ENCODE measurements at places on chromosomes 6 and 20. TPM values are rescaled to one million over a fixed set of nuclear protein-coding genes. Genes with fewer than 3 reads are reported as not detected.
A peak's percentile ranks its signal among the peaks of the same experiment; 100 is the strongest.

MOG gene
- total RNA-seq: not detected

C20orf141 gene
- not detected for total RNA-seq

MTCH1 gene
- 311 TPM for total RNA-seq

TSBP1 gene
- total RNA-seq: not detected

SYS1 gene
- 25.2 TPM for total RNA-seq

HAO1 gene
- 0.20 TPM for total RNA-seq

PLAGL1 gene
- 20.3 TPM for total RNA-seq

DNA sequence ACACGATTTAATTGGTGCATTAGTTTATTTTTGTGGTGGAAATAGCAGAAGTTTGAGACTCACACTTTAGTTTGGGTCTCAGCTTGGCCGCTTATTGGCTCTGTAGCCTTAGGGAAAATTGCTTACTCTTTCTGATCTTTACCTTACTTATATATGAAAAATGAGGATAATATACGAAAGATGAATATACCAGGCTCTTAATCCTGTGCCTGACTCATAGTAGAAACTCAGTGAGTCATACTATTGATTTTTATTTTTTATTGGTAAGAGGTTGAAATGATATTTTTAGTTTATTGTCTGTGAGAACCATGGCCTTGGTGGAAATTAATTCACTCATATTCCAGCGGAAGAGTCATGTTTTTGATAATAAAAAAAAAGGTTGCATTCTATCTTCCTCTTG lies 11.2 kb downstream of the DOK5 start:
- no peaks in the 10 kb centered on the region for H3K36me3 ChIP-seq
- no peak overlapping the region for H3K4me3 ChIP-seq
- no peaks in the 10 kb centered on the region for H3K4me1 ChIP-seq
- no peaks in the 10 kb centered on the region for H3K27me3 ChIP-seq
- DNase-seq: no peak

DNA sequence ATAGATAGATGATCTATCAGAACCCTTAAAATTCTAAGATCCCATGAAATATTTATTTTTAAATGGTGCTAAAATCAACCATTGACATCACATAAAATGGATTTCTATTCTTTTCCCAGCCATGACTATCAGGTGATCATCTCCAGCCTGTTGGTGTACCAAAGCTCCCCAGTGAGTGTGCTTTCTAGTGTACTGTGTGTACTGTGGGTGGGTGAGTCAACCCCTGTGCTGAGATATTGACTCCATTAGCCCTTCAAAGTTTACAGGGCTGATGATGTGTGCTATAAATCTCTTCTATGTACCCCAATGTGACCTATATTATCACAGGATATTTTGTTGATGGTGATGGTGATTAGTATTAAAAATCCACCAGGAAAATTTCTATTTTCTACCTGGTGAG lies 344.6 kb downstream of the MMUT start:
- DNase-seq: no peak
- H3K36me3 ChIP-seq: no peaks in the 10 kb centered on the region
- H3K4me1 ChIP-seq: no peaks in the 10 kb centered on the region
- no peaks in the 10 kb centered on the region for H3K27me3 ChIP-seq
- H3K4me3 ChIP-seq: no peak overlapping the region
- no peak overlapping the region for H3K27ac ChIP-seq

- peaks cover 6% of the 10 kb centered on the region for H3K27me3 ChIP-seq
- peaks cover 4% of the 10 kb centered on the region for H3K4me1 ChIP-seq
- no peak overlapping the region for H3K4me3 ChIP-seq
- no peak overlapping the region for H3K27ac ChIP-seq
- H3K36me3 ChIP-seq: no peaks in the 10 kb centered on the region
- peak; percentile 73 for DNase-seq
These were observed 142.0 kb upstream of the PMEPA1 start for GRCh38 chr20:57851796-57852195.

- no peak overlapping the region for H3K4me3 ChIP-seq
- DNase-seq: no peak
- H3K36me3 ChIP-seq: no peaks in the 10 kb centered on the region
- peaks cover 17% of the 10 kb centered on the region for H3K27me3 ChIP-seq
These were observed 56.9 kb upstream of the CTNNBL1 start for GRCh38 chr20:37636977-37637376.

DNA sequence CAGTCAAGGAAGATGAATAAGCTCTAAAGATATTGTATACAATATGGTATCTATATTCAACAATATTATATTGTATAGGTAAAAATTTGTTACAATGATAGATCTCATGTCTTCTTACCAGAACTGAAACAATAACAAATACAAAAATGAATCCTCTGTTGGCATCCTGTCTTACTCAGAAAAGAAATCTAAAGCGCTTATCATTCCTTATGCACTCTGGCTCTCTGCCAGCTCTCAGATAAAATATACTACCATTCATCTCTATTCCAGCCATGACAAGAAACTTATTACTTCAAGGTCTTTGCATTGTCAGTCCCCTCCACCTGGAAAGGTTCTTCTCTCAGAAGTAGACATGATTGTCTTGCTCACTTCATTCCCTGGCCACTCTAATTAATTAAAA lies 138.6 kb downstream of the THEMIS start:
- no peak overlapping the region for H3K4me3 ChIP-seq
- no peak overlapping the region for H3K27ac ChIP-seq
- H3K4me1 ChIP-seq: no peaks in the 10 kb centered on the region
- DNase-seq: no peak
- H3K36me3 ChIP-seq: no peaks in the 10 kb centered on the region

DNA sequence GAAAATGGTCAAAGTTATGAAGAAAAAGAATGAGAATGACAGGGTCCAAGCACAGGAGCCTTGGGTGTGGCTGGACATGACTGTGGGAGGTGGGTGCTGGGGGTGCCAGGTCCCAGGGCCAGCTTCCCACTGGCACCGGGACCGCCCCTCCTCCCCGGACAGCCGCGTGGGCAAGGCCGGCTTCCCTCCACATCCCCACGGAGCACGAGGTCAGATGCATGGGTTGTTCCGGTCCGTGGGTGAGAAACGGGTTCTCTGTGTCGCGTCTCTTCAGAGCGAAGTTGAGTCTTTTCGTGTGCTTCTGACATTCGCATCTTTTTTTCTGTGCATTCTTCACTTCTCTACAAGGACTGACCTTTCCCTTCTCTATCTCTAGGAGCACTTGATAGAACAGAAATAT lies 30.1 kb downstream of the KIF25 start:
- no peak overlapping the region for H3K27ac ChIP-seq
- DNase-seq: no peak
- H3K4me1 ChIP-seq: peaks cover 14% of the 10 kb centered on the region
- no peaks in the 10 kb centered on the region for H3K27me3 ChIP-seq

GRCh38 chr6:112286010-112286409 lies 31.6 kb upstream of the LAMA4 start:
- no peak for DNase-seq
- H3K4me3 ChIP-seq: no peak overlapping the region
- peaks cover 11% of the 10 kb centered on the region for H3K4me1 ChIP-seq

GRCh38 chr6:159886270-159886669 lies 4.5 kb upstream of the MAS1 start:
- H3K36me3 ChIP-seq: no peaks in the 10 kb centered on the region
- peaks cover 40% of the 10 kb centered on the region for H3K27me3 ChIP-seq
- DNase-seq: no peak
- H3K4me1 ChIP-seq: no peaks in the 10 kb centered on the region

GRCh38 chr20:3239026-3239866 lies at the start of gene SLC4A11:
TSS of gene SLC4A11 (minus strand) at chr20:3239190. CDS start at chr20:3239137, 53 bp downstream.
- H3K27me3 ChIP-seq: peaks cover 37% of the 10 kb centered on the region
- peak within 1 kb of the TSS; percentile 62 for H3K4me3 ChIP-seq
- no peak within 1 kb of the TSS for H3K27ac ChIP-seq
- peaks cover 8% of the 10 kb centered on the region for H3K4me1 ChIP-seq
- peak; percentile 45 for DNase-seq

DNA sequence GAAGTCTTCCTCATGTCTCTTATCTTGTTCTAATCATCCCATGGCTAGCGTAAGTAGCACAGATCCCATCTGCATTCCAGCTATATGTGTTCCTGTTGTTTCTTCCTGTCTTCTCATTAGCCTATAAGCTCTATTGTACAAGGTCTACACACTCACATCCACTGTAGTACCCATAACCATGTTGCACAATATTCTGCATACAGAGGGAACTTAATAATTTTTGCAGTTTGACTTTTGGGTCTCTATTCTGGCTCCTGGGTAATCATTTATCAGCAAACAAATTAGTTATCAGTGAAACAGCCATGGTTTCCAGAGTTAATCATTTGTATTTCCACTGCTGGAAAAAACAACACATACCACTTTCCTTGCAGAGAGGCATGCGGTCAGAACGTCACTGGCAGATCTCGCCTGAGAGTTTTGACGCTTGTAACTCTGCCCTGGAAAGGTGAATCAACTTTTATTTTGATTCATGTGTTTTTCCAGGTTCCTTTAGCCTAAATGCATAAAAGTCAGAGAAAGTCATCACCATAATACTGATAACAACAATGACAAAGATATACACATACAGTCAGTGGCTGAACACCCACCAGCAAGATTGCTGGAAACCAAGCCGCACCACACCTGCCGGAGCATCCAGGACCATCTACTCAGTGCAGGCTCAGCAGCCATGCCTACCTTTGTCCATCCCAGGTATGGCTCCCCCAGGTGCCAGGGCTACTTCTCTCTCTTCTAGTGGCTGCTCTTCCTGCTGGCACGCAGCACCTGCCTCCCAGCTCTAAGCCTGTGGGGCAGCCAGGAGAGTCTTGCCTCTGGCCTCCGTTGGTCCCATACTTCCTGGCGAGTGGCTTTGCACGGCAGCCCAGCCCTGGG lies 158.2 kb downstream of the QRSL1 start:
- H3K4me1 ChIP-seq: no peaks in the 10 kb centered on the region
- no peak for DNase-seq
- no peak overlapping the region for H3K27ac ChIP-seq
- no peaks in the 10 kb centered on the region for H3K36me3 ChIP-seq

DNA sequence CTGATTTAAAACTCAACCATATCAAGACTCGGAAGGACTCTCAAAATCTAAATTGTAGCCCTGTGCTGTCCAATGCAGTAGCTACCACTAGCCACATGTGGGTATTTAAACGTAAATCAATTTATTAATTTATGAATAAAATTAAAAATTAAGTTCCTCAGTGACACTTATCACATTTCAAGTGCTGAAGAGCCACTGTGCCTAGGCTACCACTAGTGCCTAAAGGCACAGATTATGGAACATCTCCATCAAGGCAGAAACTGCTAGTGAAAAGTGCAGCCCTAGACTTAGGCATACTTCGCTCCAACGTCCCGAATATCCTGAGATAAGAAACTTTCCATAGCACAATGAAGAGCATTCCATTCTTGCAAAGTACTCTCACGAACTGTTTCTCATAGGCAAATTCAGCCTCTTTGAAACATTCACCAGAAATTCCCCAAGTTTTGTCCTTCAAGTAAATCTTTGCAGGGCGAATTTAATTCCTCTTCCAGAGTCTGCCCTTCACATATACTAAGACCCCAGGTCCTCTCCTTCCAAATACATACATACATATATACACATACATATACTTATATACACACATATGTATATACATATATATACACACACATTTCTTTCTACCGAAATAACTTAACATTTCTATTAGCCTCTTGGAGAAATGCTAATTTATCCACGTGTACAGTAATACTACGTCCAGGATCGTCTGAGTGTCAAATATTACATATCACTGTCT lies 1.3 kb downstream of the SUPT3H start:
- no peaks in the 10 kb centered on the region for H3K36me3 ChIP-seq
- H3K27ac ChIP-seq: peak overlapping the region; percentile 95
- peaks cover 11% of the 10 kb centered on the region for H3K4me1 ChIP-seq
- no peaks in the 10 kb centered on the region for H3K27me3 ChIP-seq

Data from astrocyte (in vitro differentiated cells and primary cell).